ENCODE measurements at places on chromosomes 2 and 18.

DNA sequence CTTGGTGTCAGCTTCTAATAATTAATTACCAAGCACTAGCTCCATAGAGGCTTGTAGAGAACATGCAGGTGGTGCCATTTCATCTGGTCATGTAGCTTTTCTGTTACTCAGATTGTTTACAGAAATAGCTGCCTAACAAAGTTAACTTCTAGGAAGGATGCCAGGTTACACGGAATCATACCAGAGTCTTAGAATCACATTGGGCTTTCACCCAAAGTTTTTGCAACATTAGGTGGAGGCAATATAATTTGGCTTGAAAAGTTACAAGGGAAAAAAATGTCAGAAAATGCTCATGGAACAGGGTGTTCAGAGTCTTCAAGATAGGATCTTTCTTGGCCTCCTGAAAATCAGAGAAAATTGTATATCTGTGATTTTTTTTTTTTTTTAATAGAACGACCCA, 135.6 kb downstream of the ARHGAP15 start:
- DNase-seq, result no peak

DNA sequence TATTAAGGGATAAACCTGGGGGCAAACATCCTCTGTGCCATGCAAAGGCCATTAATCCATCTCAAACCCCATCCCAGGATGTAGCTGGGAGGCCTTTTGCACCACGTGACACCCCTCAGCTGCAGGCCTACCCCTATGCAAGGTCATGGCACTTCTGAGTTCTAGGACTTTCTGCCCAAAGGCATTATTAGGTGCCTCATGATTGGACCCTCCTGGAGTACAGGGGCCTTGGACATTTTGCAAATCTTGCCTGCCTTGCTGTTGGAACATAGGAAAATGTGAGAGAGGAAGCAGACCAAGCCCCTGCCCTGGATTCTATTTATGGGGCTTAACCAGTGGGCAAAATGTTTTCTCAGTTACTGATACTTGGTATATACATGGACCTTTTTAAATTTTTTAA, 44.2 kb upstream of the NFU1 start:
- no peak for DNase-seq

DNA sequence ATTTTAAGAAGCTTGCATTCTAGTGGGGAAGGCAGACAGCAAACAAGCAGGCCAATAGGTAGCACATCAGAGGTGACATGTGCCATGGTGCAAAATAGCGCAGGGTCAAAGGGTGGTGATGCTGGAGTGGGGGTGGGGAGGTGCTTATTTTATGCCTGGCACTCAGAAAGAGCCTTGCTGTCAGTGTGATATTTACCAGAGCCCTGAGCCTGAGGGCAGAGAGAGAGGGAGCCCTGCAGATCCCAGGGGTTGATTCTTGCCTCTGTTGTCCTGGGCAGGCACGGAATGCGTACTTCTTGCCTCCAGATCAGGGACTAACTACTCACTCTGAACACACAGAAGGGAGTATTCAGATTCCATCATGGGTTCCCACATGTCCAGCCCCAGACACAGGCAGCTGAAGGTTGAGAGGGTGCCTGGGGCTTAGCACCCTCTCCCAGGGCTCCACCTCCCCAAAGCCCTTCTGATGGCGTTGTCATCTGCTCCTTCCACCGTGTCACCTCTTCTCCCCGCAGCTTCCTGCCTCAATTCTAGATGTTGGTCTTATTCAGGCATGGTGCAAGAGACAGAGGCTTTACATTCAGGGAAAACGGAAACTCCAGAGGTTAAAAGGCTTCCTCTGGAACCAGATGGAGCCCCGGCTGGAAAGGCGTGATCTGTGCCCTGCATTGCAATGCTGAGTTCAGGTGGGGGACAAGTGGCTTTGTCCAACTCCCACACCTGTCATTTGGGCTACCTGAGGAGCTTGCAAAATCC, 252.3 kb downstream of the HAUS1 start:
- no peak for DNase-seq

GRCh38 chr2:161625996-161626395, 1.8 kb downstream of the SLC4A10 start:
- no peak for DNase-seq

GRCh38 chr2:201151127-201151981, 31.6 kb upstream of the CASP10 start:
- no peak for DNase-seq

GRCh38 chr2:150465703-150466569, 21.5 kb downstream of the RND3 start:
- DNase-seq, result no peak

DNA sequence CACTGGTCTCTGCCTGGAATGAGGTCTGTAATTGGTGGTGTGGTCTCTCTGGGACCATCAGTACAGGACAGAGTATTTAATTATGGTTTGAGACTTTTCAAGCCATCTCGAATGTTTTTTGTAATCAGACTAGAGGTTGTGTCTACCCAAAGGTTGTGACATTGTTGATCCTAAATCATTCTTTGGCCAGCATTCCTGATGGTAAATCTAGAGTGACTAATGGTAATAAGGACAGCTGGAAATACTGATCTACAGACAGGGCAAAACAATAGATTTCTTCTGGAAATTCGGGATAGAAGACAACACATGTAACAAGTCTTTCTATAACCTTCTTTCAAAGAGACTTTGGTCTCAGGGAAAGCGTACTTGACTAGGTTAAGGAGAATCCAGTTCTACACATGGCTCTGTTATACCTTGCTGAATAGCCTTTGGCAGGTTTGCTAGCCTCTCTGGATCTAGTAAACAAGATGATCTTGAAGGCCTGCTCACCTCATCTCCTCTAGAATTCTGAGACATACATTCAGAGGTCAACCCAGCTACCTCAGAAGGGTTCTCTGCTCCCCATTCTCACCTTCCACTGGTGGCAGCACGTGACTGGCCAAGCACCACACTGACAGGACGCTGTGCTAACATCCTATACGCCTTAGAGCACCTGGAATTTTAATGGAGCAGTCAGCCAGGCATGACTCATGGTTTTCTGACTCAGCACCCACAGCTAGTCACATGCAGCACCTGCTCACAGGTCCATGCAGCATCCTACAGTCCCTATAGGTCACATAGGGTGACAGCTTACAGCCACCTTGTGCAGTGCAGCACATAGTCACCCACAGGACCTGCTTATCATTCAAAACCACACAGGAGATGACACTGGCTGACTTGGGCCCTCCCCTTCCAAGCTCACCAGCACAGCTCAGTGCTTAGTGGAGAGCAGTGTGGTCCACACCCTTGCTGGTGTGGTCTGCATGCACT, 12.2 kb downstream of the PLB1 start:
- DNase-seq, result no peak

DNA sequence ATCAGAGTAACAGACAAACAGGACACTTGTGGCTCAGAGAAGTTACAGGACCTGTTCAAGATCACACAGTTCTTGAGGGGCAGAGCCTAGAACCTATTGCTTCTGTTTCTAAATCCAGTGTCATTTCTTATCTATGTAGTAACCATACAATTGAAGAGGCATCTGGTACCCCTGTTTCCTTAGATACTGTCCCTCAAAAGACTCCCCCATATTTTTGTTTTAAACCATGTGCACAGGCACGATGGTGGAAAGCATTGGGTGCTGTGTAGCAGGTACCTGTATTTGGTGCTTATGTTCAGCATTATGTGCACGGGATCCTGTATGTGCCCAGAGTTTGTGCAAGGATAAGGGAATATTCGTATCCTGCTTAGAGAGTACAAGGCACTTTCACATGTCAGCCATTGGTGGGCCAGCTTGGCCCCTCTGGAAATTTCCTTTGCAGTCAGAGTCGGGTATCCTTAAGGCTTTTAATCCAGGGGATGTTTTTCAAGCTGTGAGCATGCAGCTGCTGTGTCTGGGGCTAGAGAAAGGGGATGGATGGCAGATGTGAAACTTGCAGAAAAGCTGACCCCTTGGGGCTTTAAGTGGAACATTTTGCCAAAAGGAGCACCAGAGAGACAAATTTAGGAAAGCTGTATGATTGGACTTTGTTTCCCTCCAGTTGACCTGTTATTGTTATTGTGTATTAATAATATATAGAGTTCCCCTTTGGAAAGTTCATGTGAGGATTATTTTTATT, 2.1 kb downstream of the LBH start:
- no peak for DNase-seq

GRCh38 chr2:179884193-179884592, 22.8 kb upstream of the ZNF385B start:
- no peak for DNase-seq

DNA sequence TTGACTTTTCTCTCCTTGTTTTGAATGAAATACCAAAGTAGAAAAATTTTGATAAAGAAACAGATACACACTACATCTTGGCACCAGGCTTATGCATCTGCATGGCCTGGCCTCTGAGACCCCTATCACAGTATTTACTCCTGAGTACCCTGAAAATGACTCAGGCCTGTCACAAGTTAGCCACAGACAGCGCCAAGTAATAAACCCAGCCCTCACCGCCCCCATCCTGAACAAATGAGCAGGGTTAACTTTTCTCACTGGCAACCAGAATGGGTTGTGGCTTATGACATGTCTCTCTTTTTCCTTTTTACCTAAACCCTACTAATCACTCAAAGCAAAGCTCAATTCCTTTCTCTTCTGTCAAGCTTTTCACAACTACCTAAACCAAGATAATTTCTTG, 35.3 kb downstream of the SPRED2 start:
- DNase-seq, result no peak

GRCh38 chr2:215659650-215660049, 223.8 kb upstream of the FN1 start:
- DNase-seq, result no peak

DNA sequence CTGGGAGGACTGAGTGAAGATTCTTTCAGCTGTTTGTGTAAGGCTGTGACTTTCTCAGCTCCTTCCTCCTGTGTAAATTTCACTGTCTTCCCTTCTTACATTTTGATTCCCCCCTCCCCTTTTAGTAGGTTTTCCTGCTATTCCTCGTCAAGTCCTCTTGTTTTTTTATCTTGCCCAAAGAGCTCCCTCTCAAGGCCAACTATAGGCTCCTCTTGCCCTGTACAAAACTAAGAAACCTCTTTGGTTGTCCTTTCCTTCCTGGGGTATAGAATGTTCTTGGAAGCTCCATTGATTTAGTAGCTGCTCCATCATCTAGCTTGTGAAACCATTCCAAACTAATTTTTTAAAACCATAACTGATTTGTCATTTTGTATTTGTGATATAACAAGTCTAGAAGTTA, 7.3 kb downstream of the CCDC121 start:
- DNase-seq, result no peak

DNA sequence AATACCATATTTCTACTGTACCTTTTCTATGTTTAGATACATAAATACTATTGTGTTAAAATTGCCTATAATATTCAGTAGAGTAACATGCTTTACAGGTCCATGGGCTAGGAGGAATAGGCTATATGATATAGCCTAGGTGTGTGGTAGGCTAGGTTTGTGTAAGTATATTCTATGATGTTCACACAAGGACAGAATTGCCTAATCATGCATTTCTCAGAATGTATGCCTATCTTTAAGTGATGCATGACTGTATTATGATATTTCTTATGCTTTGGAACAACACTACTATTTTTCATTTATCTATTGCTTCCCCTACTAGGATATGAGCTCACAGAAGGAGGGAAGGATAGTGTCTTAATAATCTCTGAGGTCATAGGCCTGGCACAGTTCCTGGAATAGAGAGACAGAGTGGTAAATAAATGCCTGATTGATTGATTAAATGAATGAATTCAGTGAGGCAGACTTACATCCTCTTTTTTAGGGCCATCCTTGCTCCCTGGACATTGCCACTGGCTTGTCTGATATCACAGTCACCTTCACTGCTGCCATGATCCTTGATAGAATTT, 121.0 kb downstream of the MYO3B start:
- no peak for DNase-seq

GRCh38 chr2:12005886-12006681, 259.7 kb downstream of the LPIN1 start:
- DNase-seq, result no peak

GRCh38 chr2:154142480-154142879, 270.8 kb downstream of the GALNT13 start:
- no peak for DNase-seq

- DNase-seq, result no peak
Observed at GRCh38 chr2:231290321-231291015, 92.0 kb downstream of the ARMC9 start.
